CD4-positive, alpha-beta T cell treated with Interleukin-15 for 1 hour (primary cell): ENCODE measurements at places on chromosomes 4 and X.

GRCh38 chr4:42331914-42332368 is 65.3 kb upstream of the SHISA3 start:
- DNase-seq = no peak

GRCh38 chrX:123962794-123963373 is 1.4 kb downstream of the STAG2 start:
- peak; percentile 90 for DNase-seq

GRCh38 chr4:1856943-1857699 is 1.2 kb upstream of the LETM1 start:
- DNase-seq = no peak

- DNase-seq = no peak
Observed at GRCh38 chr4:67051000-67051789, 494.1 kb downstream of the CENPC start.

GRCh38 chrX:70030301-70030767 is 19.4 kb downstream of the AWAT2 start:
- no peak for DNase-seq

DNA sequence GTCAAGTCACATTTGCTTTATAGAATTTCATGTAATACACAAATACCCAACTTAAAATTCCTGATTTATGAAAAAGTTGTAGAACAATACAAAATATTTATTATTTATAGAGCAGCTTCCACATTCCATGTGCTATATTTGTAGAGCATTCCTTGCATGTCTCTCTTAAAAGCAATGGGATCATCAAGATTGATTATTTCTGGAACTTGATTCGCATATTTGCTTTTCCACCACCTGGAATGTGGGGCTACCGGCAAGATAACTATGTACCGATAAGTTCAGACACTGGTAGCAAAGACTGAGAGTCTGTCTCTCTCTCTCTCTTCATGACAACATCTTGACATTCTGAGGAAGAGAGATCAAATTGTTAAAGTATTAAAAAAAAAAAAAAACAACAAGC is 59.3 kb downstream of the MAPK10 start:
- DNase-seq = no peak

- DNase-seq = no peak
Observed at GRCh38 chr4:136319789-136320464, 1212.4 kb downstream of the PCDH18 start.

GRCh38 chr4:137909529-137910309 is 332.4 kb downstream of the SLC7A11 start:
- DNase-seq = no peak

DNA sequence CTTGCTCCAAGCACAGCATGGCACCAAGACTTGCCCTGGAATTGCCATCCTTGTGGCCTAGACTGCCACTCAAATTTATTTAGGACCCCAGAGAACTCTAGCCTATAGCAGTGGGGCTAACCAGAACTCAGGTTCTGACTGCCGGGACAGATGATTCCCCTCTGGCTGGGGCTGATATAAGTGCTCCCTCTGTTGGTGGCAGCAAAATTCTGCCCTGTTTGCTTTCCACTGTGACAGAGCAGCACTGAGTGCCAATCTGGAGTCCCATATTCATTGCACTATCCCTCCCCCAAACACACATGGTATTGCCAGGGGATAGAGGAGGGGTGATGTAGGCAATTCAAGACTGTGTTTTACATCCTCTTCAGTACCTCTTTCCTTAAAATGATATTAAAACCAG is 1081.9 kb downstream of the FAT4 start:
- no peak for DNase-seq

DNA sequence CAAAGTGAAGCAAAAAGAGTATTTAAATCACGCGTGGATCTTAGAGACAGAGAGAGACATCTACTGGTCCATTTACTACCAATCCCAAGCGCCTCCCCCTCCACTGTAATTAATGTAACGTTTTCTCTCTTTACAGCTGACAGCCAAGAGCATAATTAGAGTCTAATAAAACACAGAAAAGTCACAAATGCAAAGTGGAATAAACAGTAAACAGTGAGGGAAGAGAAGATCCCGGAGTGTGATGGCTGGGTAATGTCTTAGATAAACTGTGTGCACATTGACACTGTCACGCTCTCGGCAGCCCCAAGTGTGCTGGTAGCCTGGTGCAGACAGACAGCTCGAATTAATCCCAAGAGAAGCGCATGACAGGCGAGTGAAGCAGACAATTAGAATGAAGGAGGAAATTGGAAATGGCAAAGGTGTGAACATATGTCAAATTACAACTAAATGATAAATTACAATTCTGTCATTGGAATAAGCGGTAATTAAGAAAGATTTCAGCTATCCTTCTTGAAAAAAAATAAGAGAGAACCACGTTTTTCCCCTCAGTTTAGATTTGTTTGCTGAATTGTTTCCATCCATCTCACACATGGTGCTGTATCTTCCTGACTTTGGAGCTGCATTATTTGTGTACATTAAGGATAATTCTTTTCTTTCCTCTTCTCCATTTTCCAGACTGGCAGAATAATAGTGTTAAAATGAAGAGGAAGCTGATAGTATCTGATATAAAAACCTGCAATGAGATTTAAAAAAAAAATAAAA is 100.1 kb downstream of the CXXC4 start:
- no peak for DNase-seq

GRCh38 chr4:177356206-177356605 is 46.5 kb downstream of the NEIL3 start:
- no peak for DNase-seq

GRCh38 chr4:4388311-4388790 is 1.4 kb downstream of the NSG1 start:
- DNase-seq = no peak

DNA sequence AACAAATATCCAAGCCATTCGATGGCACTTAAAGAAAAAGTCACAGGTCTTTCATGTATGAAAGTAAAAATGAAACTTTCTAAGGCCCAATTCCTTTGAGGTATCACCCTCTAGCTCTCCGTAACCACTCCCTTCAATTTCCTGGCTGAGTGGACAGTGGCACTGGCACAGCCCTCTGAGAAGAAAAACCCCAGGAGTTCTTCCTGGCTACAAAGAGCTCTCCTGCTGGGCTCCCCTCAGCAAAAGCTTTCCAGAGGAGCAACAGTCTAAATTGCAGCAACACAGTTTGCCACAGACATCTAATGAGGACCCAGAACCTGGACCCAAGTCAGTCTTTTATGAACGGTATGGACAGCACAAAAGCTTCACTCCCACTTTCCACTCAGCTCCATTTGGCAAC is 71.8 kb downstream of the FUNDC1 start:
- DNase-seq = no peak

GRCh38 chr4:150255610-150256224 is 177.5 kb downstream of the DCLK2 start:
- no peak for DNase-seq

DNA sequence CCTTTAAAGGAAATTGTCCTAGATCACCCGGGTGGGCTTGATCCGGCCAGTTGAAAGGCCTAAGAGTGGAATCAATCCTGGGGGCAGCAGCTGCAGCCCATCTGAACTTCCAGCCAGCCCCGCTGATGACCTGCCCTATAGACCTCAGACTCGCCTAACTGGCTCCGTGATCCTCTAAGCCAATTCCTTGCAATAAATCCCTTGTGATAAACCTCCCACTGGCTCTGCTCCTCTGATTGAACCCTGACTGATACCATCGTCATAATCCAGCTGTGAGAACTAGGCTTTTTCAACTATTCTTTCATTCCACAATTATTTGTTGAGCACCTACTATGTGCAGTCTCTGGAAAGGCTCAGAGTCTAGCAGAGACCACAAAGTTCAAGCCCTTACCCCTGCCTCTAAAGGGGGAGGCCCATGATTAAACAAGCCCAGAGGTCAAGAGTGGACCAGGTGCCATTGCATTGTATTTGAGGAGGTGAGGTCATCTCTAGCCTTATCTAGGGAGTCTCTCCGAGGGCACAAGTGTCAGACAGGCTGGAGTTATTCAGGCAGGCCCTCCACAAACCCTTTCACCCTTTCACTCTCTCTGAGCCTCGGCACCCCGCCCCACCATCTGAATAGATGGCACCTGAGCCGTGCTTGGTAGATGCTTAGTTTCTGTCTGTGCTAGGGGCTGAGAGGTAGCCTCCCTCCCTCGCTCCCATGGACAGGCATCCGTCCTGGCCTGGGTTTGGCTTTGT is 20.5 kb upstream of the GPR78 start:
- DNase-seq = no peak

DNA sequence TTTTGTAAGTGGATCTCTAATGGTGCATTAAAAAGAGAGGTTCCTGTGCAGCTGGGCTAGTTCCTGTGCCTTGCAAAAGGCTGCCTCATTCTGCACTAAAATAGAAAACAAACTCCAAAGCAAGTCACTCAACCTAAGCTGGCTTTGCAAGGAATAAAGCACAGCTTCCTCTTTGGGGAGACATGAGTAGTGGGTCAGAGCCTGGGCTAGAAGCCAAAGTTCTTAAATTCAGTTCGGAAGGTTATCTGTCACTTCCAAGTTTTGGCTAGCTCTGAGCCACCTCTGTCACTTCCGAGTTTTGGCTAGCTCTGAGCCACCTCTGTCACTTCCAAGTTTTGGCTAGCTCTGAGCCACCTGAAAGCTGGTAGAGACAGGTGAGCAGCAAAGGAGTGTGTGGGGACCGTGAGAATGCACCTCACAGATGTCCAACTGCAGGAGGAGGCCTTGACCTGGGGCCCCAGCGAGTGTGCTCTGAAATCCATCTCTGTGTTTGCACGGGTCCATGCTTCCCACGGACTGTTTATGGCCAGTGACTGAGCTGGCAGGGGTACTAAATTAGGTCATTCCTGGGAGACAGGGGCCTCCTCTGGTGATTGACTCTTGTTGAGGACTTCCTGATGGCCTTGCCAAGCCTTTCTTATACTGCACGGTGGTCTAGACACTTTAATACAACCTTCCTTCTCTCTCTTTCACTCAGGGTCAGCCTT is 36.4 kb upstream of the MAMLD1 start:
- DNase-seq = no peak

DNA sequence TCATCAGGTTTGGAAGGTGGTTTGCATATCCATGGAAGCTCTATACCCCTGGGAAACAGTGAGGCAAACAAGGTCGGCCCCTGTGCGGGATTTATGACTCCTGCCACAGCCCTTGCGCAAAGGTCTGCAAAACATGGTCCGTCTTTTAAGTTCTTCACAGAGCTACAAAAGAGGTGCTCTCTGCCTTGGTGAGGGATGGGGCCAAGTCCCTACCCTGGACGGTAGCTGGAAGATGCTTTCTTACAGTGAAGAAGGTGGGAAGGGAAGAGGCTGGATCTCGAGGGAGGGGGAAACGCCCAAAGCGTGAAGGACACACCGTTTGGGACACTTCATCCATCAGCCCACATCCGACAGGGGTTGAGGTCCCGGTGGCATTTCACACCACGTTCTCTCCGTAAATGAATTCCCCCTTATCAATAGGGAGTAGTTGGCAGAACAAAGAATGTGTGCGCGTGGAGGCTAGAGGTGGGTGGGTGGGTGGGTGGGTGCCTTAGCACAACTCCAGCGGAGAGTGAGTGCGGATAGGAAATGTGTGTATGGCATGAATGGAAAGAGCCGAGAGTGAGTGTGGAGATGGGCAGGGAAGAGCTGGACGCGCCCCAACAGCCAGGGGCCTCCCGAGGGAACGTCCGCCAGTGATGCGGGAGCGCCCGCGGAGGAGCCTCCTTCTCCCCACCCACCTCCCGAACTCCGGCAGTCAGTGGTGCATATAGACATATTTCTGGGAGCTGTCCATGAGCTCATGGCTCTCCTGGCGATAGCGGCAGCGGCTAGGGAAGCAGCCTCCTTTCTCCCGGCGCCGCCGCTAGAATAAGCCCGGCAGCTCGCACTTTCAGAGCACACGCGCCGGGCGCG is 68.3 kb downstream of the LARP7 start:
- no peak for DNase-seq
